ENCODE measurements at places on chromosomes 6 and 20. TPM values are rescaled to one million over a fixed set of nuclear protein-coding genes. Genes with fewer than 3 reads are reported as not detected.

GRCh38 chr6:116381000-116381399, 10.3 kb downstream of the DSE start:
- H3K4me3 ChIP-seq: no peak overlapping the region
- H3K27me3 ChIP-seq: no peaks in the 10 kb centered on the region
- no peaks in the 10 kb centered on the region for H3K36me3 ChIP-seq
- H3K27ac ChIP-seq: no peak overlapping the region

GRCh38 chr6:47967843-47968242, 143.2 kb downstream of the PTCHD4 start:
- no peak overlapping the region for H3K27ac ChIP-seq
- no peaks in the 10 kb centered on the region for H3K36me3 ChIP-seq
- H3K4me3 ChIP-seq: no peak overlapping the region
- H3K27me3 ChIP-seq: no peaks in the 10 kb centered on the region
- H3K4me1 ChIP-seq: no peaks in the 10 kb centered on the region

DNA sequence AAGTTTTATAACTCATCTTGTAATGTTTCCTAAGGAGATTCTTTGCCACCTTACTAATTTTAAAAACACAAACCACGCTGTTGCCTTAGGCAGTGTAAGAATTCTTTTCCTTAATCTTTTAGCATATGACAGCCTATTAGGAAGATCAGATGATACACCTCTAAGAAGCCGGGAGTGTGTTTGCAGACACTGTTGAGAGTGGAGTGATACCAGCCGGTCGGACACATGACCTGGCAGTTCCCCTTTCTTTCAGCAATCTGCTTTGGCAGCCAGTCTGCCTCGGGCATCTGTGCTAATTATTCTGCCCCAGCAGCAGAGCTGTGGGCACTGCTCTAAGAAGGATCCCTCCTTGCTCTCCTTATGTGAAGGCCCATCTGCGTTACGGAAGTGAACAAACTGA, 50.9 kb downstream of the PLCB4 start:
- no peak overlapping the region for H3K27ac ChIP-seq
- H3K36me3 ChIP-seq: no peaks in the 10 kb centered on the region
- no peak for DNase-seq
- no peak overlapping the region for H3K4me3 ChIP-seq

GRCh38 chr6:134061440-134061839, 9.0 kb upstream of the SLC2A12 start:
- no peaks in the 10 kb centered on the region for H3K27me3 ChIP-seq
- no peak overlapping the region for H3K4me3 ChIP-seq

The PDYN gene
- 0.10 TPM for polyA plus RNA-seq

GRCh38 chr6:44064089-44064947, 62.9 kb downstream of the MRPL14 start:
- H3K27ac ChIP-seq: no peak overlapping the region
- no peaks in the 10 kb centered on the region for H3K36me3 ChIP-seq
- no peak for DNase-seq
- H3K27me3 ChIP-seq: no peaks in the 10 kb centered on the region
- no peak overlapping the region for H3K4me3 ChIP-seq

DNA sequence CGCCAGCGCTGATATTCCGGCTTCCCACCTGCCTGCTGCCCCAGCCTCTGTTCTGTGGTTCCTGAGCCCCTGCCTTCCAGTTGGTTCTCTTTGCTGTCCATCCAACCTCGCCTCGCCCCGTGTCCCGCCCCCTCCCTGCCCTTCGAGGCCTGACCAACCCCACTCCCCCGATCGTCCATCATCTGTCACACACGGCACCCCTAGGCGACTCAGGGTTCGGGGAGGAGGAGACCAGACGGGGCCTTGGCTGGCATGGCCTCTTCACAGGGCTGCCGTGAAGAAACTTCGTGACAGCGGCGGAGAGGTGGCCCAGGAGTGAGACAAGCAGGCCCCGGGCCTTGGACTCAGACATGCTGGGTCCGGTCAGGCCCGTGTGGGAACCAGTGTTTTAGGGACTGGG, 226.1 kb downstream of the QKI start:
- no peaks in the 10 kb centered on the region for H3K4me1 ChIP-seq
- H3K27ac ChIP-seq: no peak overlapping the region
- DNase-seq: no peak
- H3K4me3 ChIP-seq: no peak overlapping the region

All from large intestine (tissue), 12 donors.